ENCODE measurements at places on chromosomes 2 and 18. TPM values are rescaled to one million over a fixed set of nuclear protein-coding genes. Genes with fewer than 3 reads are reported as not detected.

Gene ACTG2
- total RNA-seq: 1.3 TPM

Gene ACMSD
- not detected for total RNA-seq

Gene TMEM37
- total RNA-seq: 2.0 TPM

Gene MC5R
- total RNA-seq: 2.9 TPM

Gene CETN1
- not detected for total RNA-seq

Gene PTPN18
- total RNA-seq: 11.0 TPM

Gene RFX8
- 1.9 TPM for total RNA-seq

Gene FSHR
- total RNA-seq: 0.31 TPM

Gene PPM1B
- 19.9 TPM for total RNA-seq

Gene MOGAT1
- total RNA-seq: not detected

Gene NPPC
- total RNA-seq: 1.5 TPM

Gene RMDN2
- total RNA-seq: 5.1 TPM

Gene GAREM1
- 7.4 TPM for total RNA-seq

Gene SIX2
- 3.3 TPM for total RNA-seq

Gene DYNAP
- not detected for total RNA-seq

Gene KCNS3
- total RNA-seq: 6.6 TPM

Gene TSPYL6
- total RNA-seq: 0.04 TPM

Gene RETSAT
- 11.7 TPM for total RNA-seq

Gene SCN1A
- total RNA-seq: 0.04 TPM

Gene TNFAIP6
- 15.4 TPM for total RNA-seq

Gene DIPK1C
- 6.1 TPM for total RNA-seq

Gene DSG4
- not detected for total RNA-seq

All from muscle of leg (tissue), 16 donors.